ENCODE measurements at places on chromosomes 1 and 21.

GRCh38 chr1:98949166-98949565 is 55.5 kb downstream of the PLPPR5 start:
- no peak for DNase-seq

DNA sequence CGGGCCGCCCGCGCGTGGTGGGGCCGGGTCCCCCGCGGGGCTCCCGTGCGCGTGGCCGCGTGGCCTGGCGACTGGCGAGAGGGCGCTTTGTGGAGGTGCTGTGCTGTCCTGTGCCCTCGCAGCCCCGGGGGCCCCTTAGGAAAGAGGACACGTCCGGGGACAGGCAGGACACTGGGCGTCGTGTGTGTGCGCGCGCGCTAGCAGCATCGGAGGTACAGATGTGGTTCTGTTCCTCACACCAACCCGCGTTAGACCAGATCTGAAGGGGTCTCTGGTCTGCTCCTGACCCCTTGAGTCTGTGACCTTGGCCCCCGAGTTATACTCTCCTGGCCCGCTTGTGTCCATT is 489 bp downstream of the ACTN2 start:
- no peak for DNase-seq

DNA sequence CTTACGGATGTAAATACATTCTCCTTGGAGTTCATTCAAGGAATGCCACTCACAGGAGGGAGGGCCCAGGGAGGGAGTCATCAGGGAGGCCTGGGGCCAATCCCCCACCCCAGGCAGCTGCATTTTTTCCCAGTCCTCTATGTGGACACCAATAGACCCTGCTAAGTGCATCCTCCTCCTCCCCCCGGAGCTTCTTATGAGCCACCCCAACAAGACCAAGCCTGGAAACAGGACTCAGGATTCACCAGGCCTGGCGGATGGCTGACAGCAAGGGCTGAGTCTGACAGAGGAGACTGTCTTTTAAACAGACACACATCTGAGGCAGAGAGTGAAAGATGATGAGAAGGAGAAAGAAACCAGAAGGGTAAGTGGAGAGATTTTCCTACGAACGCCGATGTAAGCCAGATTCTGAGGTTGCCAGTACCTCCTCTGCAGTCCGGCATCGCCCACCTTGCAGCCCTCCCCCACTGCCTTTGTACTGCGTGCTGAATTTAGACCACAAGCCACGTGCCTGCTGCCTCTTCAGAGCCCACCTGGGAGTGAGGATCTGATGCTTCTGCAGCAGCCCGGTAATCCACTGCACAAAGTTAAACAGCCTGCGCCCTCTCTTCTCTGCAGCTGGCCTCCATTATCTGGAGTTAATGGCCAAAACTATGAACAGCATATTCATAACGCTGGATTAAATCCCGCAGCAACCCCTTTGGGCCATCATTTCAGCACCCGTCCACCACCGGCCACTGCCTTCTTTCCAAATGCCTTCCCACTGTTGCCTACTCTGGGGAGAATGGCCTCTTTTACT is 17.6 kb upstream of the SFPQ start:
- DNase-seq = no peak

DNA sequence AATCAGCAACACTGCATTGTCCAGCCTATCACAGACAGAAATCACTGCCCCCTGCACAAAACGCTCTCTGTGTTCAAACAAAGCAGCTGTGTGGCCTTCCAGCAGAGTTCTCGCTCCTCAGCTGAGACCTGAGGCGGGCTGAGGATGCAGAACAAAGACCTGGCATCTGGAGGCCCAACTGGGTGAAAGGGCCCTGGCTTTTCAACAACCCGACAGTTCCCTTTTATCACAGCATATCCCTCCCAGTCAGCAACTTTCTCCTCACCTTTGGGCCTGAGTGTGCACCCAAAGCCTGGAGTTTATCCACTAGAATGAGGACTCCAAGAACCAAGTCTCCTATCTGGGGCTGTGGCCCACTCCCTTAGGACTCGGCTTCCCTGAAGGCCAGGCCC is 42.6 kb upstream of the A3GALT2 start:
- DNase-seq = no peak

DNA sequence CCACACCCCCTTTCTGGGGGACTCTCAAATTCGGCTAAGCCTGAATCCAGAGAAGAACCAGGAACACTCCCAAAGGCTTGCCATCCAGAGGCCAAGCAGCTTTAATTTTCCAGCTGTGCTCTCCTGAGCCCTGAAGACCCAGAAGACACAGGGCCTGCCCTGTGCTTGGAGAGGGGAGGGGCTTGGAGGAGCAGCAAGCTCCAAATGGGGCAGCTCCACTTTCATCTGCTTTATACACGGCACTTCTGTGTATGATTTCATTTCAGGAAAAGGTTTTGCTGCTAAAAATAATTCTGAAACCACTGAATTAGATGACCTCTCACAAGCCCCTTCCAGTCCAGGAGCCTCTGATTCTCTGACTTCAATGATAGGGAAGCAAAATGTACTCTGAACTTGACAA is 39.2 kb upstream of the CTTNBP2NL start:
- no peak for DNase-seq

DNA sequence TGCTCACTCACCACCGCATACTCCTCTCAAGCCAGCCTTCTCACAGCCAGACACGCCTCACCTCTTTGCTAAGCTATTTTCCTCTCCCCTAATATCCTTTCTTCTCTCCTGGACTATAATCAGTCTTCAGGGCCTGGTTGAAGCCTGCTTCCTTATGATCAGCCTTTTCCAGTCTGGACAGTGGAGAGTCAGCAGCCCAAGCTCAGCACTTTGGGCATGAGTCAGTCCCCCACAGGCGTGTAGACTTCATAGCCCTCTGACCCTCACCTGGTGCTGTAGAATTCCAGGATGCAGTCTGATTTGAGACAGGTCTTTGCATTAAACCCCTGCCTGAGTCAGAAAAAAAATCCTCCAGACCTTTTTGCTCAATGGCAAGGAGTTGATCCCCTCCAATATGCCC is 2.5 kb downstream of the HPCAL4 start:
- no peak for DNase-seq

All from stimulated activated CD8-positive, alpha-beta memory T cell treated with anti-CD3 and anti-CD28 coated beads, Interleukin-4, amount 100 ng/mL, for 48 hours (primary cell).